Stimulated activated CD4-positive, alpha-beta T cell treated with anti-CD3 and anti-CD28 coated beads, TNF-alpha, amount 100 ng/mL, for 1 hour (primary cell): ENCODE measurements at places on chromosomes 1 and 21.
A peak's percentile ranks its signal among the peaks of the same experiment; 100 is the strongest.

DNA sequence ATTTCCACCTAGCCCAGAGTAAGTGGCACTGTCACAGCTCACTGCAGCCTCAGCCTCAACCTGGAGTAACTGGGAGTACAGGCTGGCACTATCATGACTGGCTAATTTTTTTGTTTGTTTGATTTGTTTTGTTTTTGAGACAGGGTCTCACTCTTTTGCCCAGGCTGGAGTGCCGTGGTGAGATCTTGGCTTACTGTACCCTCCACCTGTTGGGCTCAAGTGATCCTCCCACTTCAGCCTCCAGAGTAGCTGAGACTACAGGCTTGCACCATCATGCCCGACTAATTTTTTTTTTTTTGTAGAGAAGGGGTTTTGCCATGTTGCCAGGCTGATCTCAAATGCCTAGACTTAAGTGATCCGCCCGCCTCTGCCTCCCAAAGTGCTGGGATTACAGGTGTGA is 2.5 kb downstream of the UCK2 start:
- no peak for DNase-seq

DNA sequence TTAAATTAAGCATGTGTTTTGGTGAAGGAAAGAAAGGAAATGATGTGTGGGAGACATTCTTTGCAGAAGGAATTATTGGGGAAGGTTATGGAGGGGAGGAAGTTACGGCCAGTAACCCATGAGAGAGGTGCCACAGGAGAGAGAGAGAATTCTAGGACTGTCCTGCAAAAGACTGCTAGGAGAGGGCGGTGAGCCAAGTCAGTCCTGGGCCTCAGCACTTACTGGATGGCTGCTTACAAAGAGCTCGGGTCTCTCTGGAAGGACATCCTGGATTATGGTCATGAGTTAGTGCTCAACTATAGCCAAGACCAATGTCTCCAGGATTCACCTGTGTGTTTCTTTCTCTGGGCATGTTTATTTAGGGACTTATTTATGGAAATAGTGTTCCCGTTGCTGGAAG is 74.4 kb upstream of the HSD17B7 start:
- no peak for DNase-seq

DNA sequence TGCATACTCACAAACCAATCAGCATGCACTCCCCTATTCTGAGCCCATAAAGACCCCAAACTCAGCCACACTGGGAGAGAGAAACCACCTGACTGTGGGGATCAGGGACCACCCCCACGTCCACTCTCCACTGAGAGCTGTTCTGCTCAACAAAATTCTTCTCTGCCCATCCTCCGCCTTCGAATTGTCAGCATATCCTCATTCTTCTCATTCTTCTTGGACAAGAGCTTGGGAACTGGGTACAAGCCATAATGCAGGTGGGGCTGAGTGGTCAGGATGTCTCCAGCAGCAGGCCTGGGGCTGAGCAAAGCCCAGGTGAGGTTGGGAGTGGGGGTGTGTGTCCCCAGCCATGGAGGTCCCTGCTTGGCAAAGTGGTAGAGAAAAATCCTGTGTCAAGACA is 34.6 kb upstream of the IFNGR2 start:
- DNase-seq, result no peak

GRCh38 chr1:155009221-155009711 is 6.7 kb downstream of the ZBTB7B start:
- DNase-seq, result no peak

GRCh38 chr1:37265786-37266667 is 208.4 kb upstream of the ZC3H12A start:
- no peak for DNase-seq

- no peak for DNase-seq
Measured at GRCh38 chr1:30034627-30035521, 688.5 kb downstream of the MATN1 start.

DNA sequence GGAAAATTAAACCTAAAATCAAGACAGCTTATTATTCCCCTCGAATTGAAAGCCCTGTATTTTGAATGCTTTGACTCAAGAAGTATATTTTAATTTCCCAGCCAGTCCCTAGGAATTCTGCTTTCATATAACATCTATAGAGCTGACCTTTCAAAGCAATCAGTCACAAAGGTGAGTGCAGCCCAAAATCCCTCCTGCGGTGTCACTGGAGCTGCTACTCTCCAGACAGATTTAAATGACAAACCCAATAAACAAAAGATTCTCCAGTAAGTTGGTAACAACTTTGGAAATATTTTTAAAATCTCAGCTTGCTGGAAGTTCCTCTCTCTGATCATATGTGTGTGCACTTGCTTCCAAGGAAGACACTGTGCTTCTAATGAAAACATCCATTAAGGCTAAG is 14.7 kb downstream of the PLPP3 start:
- DNase-seq, result no peak

GRCh38 chr1:183219616-183220009 is 33.5 kb downstream of the LAMC2 start:
- DNase-seq, result no peak

DNA sequence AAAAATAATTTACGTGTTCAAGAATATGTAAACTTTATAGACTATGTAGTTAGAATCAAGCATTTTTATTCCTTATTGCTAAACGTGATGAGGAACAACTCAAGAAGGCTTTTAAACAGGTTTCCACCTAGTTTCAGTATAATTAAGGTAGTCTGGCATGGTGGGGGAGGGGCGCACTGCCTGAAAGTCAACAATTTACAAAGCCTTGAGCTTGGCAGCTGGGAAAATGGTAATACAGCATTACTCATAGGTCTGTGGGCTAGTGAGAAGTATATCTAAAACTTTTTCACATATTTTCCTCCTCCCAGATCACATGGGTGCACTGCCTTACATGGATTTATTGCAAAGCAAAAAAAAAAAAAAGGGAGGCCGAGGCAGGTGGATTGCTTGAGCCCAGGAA is 75.2 kb downstream of the EVI5 start:
- DNase-seq, result no peak

- no peak for DNase-seq
Measured at GRCh38 chr1:226233293-226233692, 9.8 kb downstream of the MIXL1 start.

GRCh38 chr21:37579356-37579755 is 212.8 kb downstream of the DYRK1A start:
- no peak for DNase-seq

DNA sequence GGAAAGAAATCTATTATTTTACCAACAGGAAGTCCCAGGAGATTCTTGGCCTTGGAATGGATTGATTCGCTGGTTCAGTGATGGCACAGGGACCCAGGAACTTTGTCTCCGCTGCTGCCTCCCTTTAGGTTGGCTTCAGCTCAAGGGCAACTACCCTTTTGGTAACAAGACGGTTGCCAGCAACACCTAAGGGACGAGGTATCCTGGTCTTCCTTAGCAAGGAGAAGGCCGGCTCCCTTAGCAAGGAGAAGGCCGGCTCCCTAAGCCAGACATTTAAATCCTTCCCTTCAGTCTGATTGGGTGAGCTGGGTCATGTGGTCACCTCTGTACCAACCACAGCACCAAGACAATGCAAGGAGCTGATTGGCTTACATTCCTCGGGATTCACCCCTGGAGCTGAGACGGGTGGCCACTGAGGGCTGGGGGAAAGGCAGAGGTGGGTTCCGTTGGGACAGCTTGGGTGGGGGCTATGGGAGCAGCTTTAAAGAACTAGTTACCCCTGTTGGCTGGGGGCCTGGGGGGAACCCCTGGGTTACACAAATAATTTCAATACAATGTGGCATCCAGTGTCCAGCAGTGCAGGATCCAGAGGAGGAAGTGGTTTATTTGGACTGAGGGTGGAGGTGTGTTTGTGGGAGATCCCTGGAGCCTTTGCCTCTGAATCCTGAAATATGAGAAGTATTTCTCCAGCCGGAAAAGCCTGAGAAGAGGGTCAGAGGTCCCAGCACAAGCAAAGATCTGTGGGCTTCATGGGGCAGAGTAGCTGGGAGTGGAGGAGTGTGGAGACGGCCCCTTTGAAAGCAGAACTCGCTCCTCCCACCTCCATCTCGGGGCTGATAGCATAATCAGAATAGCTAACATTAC is 20.7 kb upstream of the CLIC4 start:
- no peak for DNase-seq

GRCh38 chr1:225653463-225654276 is 747 bp upstream of the ENAH start:
- no peak for DNase-seq

GRCh38 chr1:42928859-42929258 is 29.8 kb downstream of the SLC2A1 start:
- no peak for DNase-seq

GRCh38 chr1:150976879-150977694 is 2.5 kb upstream of the CERS2 start:
- peak; percentile 40 for DNase-seq

GRCh38 chr1:54507033-54507870 is 40.8 kb upstream of the ACOT11 start:
- no peak for DNase-seq

GRCh38 chr1:156347331-156347730 is 9.0 kb downstream of the TSACC start:
- no peak for DNase-seq

DNA sequence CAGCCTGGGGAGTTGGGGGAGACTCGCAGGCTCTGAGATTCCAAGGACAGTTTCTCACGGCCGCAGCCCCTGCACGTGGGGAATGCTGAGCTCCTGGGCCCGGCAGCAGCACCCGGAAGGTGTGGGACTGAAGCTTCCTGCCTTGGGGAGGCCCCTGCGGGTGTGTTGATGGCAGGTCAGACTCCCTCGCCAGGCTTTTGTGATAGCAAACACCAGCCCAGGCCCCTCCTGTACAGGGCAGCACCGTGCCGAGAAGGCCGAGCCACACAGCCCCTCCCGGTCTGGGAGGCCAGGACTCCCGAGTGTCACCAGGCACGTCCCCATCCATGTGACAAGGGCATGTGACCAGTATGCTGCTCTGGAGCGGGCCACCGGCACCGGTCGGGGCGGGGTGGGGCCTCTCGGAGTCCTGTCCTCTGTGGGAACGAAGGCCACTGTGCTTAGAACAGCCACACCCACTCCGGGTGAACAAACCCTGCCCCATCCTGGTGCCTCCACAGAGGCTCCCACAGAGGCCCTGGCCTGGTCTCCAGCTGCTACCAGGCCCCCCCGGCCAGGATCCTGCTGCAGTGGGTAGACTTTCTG is 31.1 kb upstream of the ARHGEF16 start:
- DNase-seq, result no peak

- DNase-seq, result no peak
Measured at GRCh38 chr21:41928621-41929220, 25.1 kb downstream of the C2CD2 start.

DNA sequence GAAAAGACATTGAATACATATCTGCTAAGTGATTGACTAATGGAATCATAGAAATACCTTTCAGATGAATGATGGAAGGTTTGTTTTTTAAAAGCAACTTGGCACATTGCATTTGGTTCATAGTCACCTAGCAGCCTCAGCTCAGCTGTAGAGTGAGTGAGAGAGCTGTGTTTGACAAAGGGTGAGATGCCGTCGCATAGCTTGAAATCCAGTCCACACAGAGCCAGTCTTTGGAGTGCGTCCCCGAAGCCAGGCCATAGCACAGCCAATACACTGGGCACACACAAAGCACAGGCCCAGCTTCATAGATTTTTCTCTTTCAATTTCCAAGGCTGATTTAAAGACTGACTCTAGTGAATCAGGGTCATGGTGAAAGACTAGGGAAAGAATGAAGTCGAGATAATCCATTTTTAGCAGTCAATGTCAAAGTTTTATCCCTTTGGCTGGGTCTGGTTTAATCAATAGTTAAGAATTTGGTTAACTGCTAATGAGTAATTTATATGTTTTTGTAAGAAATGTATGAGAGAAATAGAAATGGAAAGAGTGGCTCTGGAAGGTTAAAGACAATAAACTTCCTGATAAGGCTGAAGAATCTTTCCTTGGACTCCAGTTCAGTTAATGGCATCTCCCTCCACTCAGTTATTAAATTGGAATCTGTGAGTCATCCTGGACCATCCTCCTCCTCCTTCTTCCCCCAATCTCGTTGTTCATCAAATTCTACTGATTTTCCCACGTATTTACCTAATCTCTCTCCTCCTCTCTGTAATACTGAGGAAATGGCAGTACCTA is 101.2 kb upstream of the IRF2BP2 start:
- DNase-seq, result no peak

GRCh38 chr1:204084247-204084772 is 11.4 kb downstream of the SOX13 start:
- no peak for DNase-seq

- DNase-seq, result no peak
Measured at GRCh38 chr1:113091988-113092594, 19.1 kb downstream of the LRIG2 start.

DNA sequence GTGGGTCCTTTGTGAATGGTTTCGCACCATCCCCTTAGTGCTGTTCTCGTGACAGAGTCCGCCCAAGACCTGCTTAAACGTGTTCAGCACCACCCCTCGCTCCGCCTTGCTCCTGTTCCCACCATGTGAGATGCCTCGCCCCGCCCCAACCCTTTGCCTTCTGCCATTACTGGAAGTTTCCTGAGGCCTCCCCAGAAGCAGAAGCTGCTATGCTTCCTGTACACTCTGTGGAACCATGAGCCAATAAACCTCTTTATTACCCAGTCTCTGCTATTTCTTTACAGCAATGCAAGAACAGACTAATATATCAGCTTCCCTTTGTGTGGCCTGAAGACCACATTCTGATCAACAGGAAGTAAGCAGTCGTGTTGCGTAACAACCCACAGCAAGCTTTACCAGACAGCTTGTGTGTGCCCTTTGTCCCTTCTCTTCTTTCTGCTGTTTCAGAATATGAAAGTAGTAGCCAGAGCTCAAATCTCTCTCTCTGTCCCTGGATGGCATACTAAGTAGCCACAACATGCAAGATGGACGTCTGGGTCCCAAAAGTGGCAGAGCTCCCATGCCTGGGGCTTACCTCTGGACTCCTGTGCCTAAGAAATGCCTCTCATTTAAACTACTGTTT is 14.1 kb downstream of the HENMT1 start:
- DNase-seq, result peak; percentile 36

DNA sequence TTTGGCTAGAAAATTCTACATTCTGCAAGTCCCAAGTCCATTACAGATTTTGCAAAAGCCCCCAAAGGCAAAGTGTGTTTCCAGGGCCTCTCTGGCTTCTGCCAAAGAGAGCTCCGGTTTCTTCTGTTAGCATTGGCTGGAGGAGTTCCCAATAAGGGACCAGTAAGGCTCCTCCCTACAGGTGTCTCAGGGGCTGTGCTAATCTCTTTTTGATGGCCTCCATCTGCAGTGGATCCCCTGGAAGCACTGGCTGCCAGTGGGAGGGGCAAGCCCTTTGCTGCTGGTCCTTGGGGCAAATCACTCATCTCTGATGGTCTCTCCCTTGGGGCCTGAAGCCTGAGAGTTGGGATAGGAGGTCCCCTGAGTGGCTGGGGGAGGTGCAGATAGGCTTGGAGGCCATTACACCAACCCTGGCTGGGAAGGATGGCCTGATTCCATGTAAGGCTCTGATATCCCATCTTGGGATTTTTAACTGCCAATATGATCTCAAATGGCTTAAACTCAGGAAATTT is 89.1 kb upstream of the USP24 start:
- DNase-seq, result no peak

- DNase-seq, result no peak
Measured at GRCh38 chr1:97603776-97604175, 317.1 kb downstream of the DPYD start.

DNA sequence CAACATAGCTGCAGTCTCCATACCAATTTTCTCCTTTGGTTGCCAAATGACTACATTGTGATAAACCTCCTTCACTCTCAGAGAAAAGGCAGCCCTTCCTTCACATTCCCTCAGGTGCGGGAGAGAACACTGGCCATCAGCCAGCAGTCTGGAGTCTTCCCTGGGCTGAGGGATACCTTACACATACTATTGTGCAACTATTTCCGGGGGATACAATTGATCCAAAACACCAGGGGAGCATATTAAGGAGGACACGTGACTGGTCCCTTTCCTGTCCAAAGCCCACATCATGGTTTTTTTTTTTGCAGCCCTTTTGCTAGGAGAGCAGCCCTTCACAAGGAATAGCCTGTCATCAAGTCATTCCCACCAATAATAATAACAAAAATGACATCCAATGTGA is 172.1 kb upstream of the ZRANB2 start:
- DNase-seq, result no peak
